Activated CD4-positive, alpha-beta memory T cell treated with anti-CD3 and anti-CD28 coated beads, Interleukin-2, amount 10 ng/mL, durations not matched to agents 7 days and 5 days (primary cell): ENCODE measurements at places on chromosomes 3 and 15. TPM values are rescaled to one million over a fixed set of nuclear protein-coding genes. Genes with fewer than 3 reads are reported as not detected.

- H3K27me3 ChIP-seq: peaks cover 27% of the 10 kb centered on the region
- H3K4me3 ChIP-seq: no peak overlapping the region
- peaks cover 11% of the 10 kb centered on the region for H3K36me3 ChIP-seq
These were observed 19.7 kb downstream of the MYL3 start for GRCh38 chr3:46843508-46843907.

DNA sequence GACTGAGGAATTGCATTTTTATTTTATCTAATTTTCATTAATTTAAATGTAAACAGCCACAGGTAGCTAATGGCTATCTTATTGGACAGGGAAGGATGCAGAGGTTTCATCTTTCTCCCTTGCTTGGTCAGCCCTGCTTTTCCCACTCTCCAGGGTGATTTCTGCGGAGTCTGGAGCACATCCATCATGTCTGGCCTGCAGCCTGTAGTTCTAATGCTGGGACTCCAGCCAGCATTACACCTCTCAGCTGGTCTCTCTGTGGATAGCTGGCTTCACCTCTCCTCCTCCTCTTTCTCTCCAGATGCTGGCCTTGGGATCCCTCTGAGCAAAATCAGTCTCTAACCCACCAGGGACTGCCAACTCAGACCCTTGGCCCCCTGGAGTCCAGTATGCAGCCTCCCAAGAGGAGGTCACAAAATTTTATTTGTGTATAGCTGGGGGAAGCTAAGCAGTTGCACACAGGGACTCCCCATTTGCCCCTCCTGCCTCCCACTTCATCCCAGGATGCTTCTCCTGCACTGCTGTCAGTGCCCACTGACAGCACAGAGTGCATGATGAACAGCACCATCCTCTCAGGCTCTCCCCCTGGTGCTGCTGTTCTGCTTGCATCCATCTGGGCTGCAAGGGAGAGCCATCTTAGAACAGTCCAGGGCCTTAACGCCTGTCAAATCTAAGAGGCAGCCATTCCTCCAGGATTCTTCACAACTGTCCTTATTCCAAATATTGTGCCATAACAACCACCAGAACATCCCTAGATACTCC is 1.7 kb downstream of the BFSP2 start:
- H3K36me3 ChIP-seq: no peaks in the 10 kb centered on the region
- no peak overlapping the region for H3K4me3 ChIP-seq
- no peak for DNase-seq
- H3K4me1 ChIP-seq: no peaks in the 10 kb centered on the region

- H3K36me3 ChIP-seq: no peaks in the 10 kb centered on the region
- H3K4me3 ChIP-seq: no peak overlapping the region
- peaks cover 17% of the 10 kb centered on the region for H3K27me3 ChIP-seq
- H3K4me1 ChIP-seq: no peaks in the 10 kb centered on the region
- DNase-seq: no peak
- H3K27ac ChIP-seq: no peak overlapping the region
These were observed 17.4 kb downstream of the SUSD5 start for GRCh38 chr3:33201195-33201594.

GRCh38 chr15:63640146-63640545 is 43.0 kb downstream of the FBXL22 start:
- no peak overlapping the region for H3K27ac ChIP-seq
- DNase-seq: no peak
- no peaks in the 10 kb centered on the region for H3K27me3 ChIP-seq
- no peak overlapping the region for H3K4me3 ChIP-seq

- H3K36me3 ChIP-seq: no peaks in the 10 kb centered on the region
- no peak for DNase-seq
- H3K27me3 ChIP-seq: no peaks in the 10 kb centered on the region
- H3K4me1 ChIP-seq: no peaks in the 10 kb centered on the region
These were observed 145.2 kb downstream of the TAFA4 start for GRCh38 chr3:68787106-68787626.

DNA sequence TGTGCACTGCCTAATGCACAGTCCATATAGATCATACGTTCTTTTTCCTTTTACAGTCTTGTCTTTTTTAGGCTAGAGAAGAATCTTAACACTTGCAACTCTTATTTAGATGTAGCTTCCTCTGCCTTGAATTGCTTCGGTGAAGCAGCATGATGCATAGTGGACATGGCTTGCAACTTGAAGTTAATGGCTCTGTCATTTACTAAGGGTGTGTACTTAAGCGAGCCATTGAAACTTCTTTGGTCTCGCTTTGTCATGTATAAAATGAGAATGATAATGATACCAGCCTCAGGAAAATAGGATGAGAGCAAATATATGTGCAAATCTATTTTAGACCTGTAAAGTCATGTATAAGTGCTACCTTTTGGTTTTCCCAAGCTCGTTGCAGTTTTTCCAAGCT is 147.4 kb downstream of the GHSR start:
- no peaks in the 10 kb centered on the region for H3K4me1 ChIP-seq
- no peaks in the 10 kb centered on the region for H3K27me3 ChIP-seq
- DNase-seq: no peak
- no peak overlapping the region for H3K27ac ChIP-seq
- H3K36me3 ChIP-seq: peaks cover 21% of the 10 kb centered on the region

- H3K4me1 ChIP-seq: peaks cover 4% of the 10 kb centered on the region
- H3K36me3 ChIP-seq: no peaks in the 10 kb centered on the region
- DNase-seq: no peak
- H3K27ac ChIP-seq: no peak overlapping the region
These were observed 57.6 kb upstream of the FRMD4B start for GRCh38 chr3:69443457-69443920.

- peaks cover 74% of the 10 kb centered on the region for H3K27me3 ChIP-seq
- DNase-seq: no peak
- H3K27ac ChIP-seq: no peak overlapping the region
- H3K4me3 ChIP-seq: peak overlapping the region; percentile 55
- no peaks in the 10 kb centered on the region for H3K36me3 ChIP-seq
These were observed 1.2 kb upstream of the TMEM158 start for GRCh38 chr3:45227071-45227820.

GRCh38 chr3:70072754-70073153 is 73.2 kb downstream of the SAMMSON start:
- H3K36me3 ChIP-seq: no peaks in the 10 kb centered on the region
- no peak overlapping the region for H3K4me3 ChIP-seq
- H3K27me3 ChIP-seq: peaks cover 10% of the 10 kb centered on the region
- no peak overlapping the region for H3K27ac ChIP-seq
- no peak for DNase-seq

GRCh38 chr15:94467034-94467433 is 235.7 kb downstream of the MCTP2 start:
- no peaks in the 10 kb centered on the region for H3K27me3 ChIP-seq
- no peak overlapping the region for H3K4me3 ChIP-seq
- H3K4me1 ChIP-seq: no peaks in the 10 kb centered on the region
- H3K36me3 ChIP-seq: no peaks in the 10 kb centered on the region

- no peak overlapping the region for H3K4me3 ChIP-seq
- H3K27me3 ChIP-seq: no peaks in the 10 kb centered on the region
These were observed 2.5 kb upstream of the RFTN1 start for GRCh38 chr3:16515885-16516420.

- DNase-seq: no peak
These were observed 37.0 kb downstream of the FBXL22 start for GRCh38 chr15:63634154-63634553.

- H3K4me3 ChIP-seq: no peak overlapping the region
- H3K27me3 ChIP-seq: peaks cover 50% of the 10 kb centered on the region
- no peaks in the 10 kb centered on the region for H3K36me3 ChIP-seq
- no peak for DNase-seq
- no peaks in the 10 kb centered on the region for H3K4me1 ChIP-seq
- H3K27ac ChIP-seq: no peak overlapping the region
These were observed 14.8 kb upstream of the SEMA5B start for GRCh38 chr3:123042413-123042812.

- no peak overlapping the region for H3K4me3 ChIP-seq
- H3K36me3 ChIP-seq: no peaks in the 10 kb centered on the region
- DNase-seq: no peak
- no peaks in the 10 kb centered on the region for H3K27me3 ChIP-seq
- H3K27ac ChIP-seq: no peak overlapping the region
These were observed 435.7 kb downstream of the NAALADL2 start for GRCh38 chr3:175294793-175295192.

DNA sequence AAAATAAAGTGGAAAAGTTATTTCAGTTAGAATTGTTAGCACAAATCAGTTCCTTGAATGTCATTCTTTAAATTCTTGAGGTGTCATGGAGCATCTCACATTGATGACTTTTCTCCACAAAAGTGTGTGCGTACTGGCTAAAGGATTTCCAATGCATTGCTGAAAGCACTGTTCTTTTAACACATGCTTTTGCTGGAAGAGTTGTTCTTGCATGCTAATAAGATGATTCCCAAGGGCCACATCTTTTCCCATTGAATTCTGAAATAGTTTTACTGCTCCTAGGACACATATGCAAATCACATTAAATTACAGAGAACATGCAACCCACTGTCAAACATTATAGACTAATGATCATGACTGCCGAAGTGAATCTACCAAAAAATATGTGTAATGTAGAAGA is 516.3 kb upstream of the CADM2 start:
- no peaks in the 10 kb centered on the region for H3K27me3 ChIP-seq
- H3K27ac ChIP-seq: no peak overlapping the region
- no peak for DNase-seq
- H3K4me3 ChIP-seq: no peak overlapping the region
- H3K36me3 ChIP-seq: no peaks in the 10 kb centered on the region

DNA sequence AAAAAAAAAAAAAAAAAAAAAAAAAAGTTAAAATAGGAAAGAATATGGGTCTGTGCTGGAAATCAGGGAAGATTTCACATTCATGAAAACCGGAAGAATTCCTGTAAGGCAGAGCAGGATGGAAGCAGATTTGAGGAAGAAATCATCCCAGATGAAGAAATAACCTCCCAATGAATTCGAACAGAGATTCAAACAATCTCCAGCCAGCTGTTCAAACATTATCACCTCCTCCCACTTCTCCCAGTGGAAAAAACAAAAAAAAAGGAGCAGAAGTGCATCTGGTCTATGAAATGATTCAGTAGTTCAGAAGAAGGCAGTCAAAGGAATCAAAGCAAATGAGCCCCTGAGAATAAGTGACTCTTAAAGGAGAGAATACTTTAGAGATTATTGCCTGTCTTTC is 33.1 kb downstream of the CP start:
- DNase-seq: no peak
- H3K36me3 ChIP-seq: no peaks in the 10 kb centered on the region
- H3K27me3 ChIP-seq: peaks cover 13% of the 10 kb centered on the region

DNA sequence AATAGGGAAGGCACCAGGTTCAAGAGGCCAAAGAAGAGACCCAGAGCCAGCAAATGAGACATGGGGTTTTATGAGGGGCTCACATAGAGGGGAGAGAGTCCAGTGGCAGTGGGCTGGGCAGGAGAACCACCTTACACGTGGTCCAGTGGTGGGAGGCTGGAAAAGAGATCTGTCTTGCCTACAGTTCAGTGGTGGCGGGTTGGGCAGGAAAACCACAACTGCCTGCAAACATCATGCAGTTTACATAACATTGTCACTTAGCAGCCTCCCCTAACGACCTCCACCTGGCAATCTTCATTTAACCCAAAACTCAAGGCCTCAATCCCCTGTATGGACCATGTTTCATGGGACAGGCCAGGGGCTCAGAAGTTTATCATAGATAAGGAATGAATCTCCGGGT is 29.1 kb downstream of the CRYGS start:
- H3K4me1 ChIP-seq: peaks cover 38% of the 10 kb centered on the region
- no peaks in the 10 kb centered on the region for H3K36me3 ChIP-seq
- no peak overlapping the region for H3K27ac ChIP-seq
- H3K4me3 ChIP-seq: no peak overlapping the region

- no peak for DNase-seq
- H3K4me1 ChIP-seq: no peaks in the 10 kb centered on the region
These were observed 21.7 kb downstream of the ALS2CL start for GRCh38 chr3:46671541-46672348.

DNA sequence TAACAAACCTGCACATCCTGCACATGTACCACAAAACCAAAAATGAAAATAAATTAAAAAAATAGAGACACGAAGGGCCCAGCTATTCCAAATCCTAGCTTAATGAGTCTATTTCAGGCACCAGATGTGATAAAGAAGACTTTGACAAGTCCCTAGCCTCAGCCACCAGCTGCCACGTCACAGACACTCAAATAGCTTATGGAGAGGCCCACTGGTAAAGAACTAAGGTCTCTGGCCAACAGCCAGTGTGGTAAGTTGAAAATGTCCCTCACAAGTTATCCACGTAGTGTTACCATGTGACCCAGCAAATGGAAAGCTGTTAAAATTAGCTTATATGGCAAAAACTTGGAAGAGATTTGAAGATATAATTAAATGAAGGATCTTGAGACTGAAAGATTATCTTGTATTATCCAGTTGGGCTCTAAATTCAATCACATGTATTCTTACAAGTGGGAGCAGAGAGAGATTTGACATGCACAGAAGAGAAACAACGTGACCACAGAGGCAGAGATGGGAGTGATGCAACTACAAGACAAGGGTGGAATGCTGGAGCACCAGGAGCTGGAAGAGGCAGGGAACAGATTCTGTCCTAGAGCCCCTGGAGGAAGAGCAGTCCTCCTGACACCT is 10.9 kb downstream of the ACSBG1 start:
- H3K27ac ChIP-seq: peak overlapping the region; percentile 12
- H3K4me3 ChIP-seq: no peak overlapping the region
- peaks cover 1% of the 10 kb centered on the region for H3K27me3 ChIP-seq
- H3K36me3 ChIP-seq: no peaks in the 10 kb centered on the region

GRCh38 chr3:18791182-18791581 is 357.1 kb upstream of the KCNH8 start:
- H3K36me3 ChIP-seq: no peaks in the 10 kb centered on the region
- H3K27me3 ChIP-seq: no peaks in the 10 kb centered on the region
- no peak for DNase-seq
- no peak overlapping the region for H3K4me3 ChIP-seq
- H3K27ac ChIP-seq: no peak overlapping the region

GRCh38 chr3:97880267-97880666 is 58.5 kb downstream of the CRYBG3 start:
- H3K4me3 ChIP-seq: no peak overlapping the region
- no peak for DNase-seq
- H3K36me3 ChIP-seq: peaks cover 20% of the 10 kb centered on the region

DNA sequence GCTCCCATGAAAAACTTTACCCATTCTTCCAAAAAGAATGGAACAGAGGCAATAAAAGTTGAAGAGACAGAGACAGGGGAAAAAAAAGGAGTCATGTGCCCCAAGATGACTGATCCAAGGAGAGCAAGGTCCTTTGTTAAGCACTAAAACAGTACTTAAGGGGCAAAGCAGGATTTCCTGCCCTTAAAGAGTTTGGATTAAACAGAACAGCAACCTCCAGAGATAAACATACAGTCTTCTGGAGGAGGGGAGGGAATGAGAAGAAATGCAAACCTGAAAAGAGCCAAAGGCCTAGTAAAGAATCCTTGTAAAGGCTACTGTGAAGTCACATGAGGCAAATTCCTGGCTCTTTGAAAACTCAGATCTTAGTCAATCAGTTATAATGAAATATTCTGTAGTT is 38.2 kb downstream of the SHQ1 start:
- H3K36me3 ChIP-seq: peaks cover 5% of the 10 kb centered on the region
- H3K4me3 ChIP-seq: no peak overlapping the region
- DNase-seq: no peak
- no peak overlapping the region for H3K27ac ChIP-seq
- H3K4me1 ChIP-seq: peaks cover 2% of the 10 kb centered on the region
- no peaks in the 10 kb centered on the region for H3K27me3 ChIP-seq

Gene CAND2
- total RNA-seq: not detected

Gene GALNT15
- total RNA-seq: not detected

Gene SERPINI2
- not detected for total RNA-seq

Gene ZBBX
- total RNA-seq: not detected

Gene PRKCD
- total RNA-seq: 23.4 TPM

Gene PAQR5
- not detected for total RNA-seq

Gene DNASE1L3
- not detected for total RNA-seq

Gene OR5K2
- not detected for total RNA-seq

Gene A4GNT
- total RNA-seq: not detected
